ENCODE measurements at places on chromosomes 1 and 21.

DNA sequence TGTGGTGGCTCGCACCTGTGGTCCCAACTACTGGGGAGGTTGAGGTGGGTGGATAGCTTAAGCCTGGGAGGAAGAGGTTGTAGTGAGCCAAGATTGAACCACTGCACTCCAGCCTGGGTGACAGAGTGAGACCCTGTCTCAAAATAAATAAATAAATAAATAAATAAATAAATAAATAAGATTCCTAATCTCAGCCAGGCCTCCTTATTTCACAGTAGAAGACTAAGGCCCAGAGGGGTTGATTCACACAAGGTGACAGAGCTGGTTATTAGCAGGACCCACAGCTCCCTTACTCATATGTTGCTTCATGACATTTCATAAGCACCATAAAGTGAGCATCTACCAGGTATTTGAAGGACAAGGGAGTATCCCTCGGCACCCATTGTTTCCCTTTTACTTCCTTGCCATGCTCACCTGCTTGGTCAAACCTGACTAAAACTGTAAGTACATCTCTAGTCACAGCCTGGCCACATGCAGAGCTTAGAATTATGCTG, 32.7 kb downstream of the ALG14 start:
- DNase-seq = no peak

GRCh38 chr1:167984886-167985489, 48.1 kb upstream of the MPC2 start:
- DNase-seq = no peak

- no peak for DNase-seq
Observed at GRCh38 chr21:30372139-30372770, at the start of gene KRTAP13-2. Gene KRTAP13-2 (minus strand): TSS chr21:30372271. CDS start chr21:30372213, 58 bp downstream.

GRCh38 chr1:77063118-77063517, 156.1 kb downstream of the PIGK start:
- DNase-seq = no peak

GRCh38 chr1:41516168-41517061, 31.9 kb upstream of the EDN2 start:
- peak; percentile 63 for DNase-seq
